ENCODE measurements at places on chromosomes 3 and 15.

DNA sequence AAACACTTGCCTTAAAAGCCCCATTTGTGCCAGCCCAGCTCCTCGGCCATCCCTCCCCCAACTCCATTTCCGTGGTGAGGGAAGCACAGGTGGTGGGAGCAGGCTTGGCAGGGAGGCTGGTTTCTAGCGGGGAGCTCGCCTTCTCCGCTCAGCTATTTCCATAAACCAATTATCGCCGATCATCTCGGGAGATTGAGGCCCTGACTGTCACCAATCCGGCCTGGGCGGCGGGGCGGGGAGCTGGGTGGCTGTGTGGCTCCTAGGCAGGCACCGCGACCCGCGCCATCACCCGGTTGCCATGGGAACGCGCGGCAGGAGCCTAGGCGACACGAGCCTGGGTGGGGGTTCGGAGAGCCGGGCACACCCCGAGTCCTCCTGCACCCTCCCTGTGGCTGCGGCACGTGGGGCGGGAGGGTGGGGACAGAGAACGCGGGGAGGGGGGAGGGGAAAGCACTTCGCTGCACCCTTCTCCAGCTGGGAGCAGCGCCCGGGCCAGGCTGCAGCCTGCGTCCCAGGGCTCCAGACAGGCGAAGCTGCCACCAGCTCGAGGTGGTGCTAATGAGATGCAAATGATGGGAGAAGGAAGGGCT lies 9.3 kb downstream of the CCDC33 start:
- DNase-seq: no peak

DNA sequence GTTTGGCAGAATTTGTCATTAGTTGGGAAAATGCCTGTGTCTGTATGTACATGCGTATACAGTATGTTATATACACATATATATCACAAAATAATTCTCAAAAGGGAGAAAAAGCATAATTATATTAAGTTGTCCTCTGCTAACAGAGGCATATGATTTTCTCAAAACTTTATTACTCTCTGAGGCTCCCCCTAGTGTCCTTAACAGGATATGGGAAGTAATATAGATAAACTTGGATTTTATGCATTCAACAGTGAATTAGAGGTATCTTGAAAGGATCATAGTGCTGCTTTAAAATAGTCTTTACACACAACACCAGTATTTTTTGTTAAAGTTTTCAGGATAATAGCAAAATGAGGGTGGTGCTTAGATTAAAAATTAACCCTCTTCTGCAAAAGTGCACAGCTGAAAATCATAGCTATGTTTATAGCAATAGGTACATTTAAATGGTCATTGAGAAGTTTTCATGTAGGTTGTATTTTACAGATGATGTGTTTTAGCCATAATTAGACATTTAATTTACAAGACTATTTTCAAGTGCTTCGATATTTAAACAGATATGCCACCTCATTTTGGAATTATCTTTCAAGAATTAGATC lies 454.0 kb upstream of the ROBO2 start:
- DNase-seq: no peak

- DNase-seq: no peak
Observed at GRCh38 chr3:52845691-52846431, 11.0 kb upstream of the MUSTN1 start.

- DNase-seq: no peak
Observed at GRCh38 chr3:101972430-101973162, 123.3 kb downstream of the NFKBIZ start.

DNA sequence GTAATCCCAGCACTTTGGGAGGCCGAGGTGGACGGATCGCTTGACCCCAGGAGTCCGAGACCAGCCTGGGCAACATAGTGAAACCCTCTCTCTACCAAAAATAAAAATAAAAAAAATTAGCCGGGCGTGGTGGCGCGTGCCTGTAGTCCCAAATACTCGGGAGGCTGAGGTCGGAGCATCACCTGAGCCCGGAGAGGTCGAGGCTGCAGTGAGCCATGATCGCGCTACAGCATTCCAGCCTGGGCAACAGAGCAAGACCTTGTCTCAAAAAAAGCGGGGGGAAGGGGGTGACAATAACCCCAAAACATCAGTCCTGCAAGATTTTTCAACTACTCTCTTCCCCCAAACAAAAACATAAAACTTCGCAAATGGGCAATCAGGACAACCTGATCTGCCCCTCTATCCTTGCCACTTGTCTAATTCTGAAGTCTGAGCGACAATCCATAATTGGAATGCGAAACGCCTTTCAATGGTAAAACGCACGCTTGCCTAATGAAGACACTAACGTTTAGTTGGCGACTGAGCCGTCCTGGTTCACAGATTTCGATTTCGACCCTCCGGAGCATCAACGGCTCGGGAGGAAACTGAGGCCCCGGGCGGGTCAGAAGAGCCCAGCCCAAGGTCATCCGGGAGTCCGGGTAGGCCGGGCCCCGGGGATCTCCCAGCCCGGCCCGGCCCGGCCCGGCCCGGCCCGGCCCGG lies 868 bp downstream of the BTBD1 start:
- no peak for DNase-seq
